ENCODE measurements at places on chromosomes 2 and 18. TPM values are rescaled to one million over a fixed set of nuclear protein-coding genes. Genes with fewer than 3 reads are reported as not detected.

GRCh38 chr2:192286093-192286701 lies 91.5 kb upstream of the TMEFF2 start:
- DNase-seq, result no peak

DNA sequence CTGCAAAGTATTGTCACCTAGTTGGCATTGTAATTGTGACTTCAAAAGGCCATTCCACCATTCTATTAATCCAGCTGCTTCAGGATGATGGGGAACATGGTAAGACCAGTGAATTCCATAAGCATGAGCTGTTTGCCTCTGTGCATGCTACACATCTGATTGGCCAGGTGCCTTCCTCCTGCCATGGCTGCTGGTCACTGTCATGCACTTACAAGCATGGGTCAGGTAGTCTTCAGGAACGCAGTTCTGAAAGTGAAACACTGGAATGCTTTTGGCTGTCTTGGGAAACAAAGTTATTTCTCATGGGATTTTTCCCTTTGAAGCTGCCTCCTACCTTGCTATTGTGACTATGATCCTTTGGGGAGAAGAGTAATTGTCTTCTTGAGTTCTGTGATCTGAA lies 267.6 kb downstream of the GBX2 start:
- DNase-seq, result no peak

GRCh38 chr18:78586586-78586985 lies 393.0 kb upstream of the SALL3 start:
- no peak for DNase-seq

DNA sequence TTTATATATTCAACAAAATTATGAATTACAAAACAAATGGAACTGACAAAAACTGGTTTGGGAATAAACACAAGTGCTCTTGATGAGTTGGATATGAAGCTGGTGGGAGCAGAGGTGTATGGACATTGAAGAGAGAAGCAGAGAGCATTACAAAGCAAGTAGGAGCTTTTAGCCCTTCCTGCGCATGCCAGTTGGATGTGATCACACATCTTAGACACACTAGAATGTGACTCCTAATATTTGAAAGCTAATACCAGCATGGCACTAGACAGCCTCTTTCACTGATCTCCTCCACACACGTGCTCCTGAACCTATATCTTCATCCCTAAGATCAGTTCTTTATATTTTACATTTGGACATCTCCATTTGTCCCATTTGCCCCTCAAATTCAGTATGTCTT lies 298.1 kb downstream of the MTX2 start:
- no peak for DNase-seq

GRCh38 chr2:162111958-162112850 lies 38.2 kb upstream of the DPP4 start:
- no peak for DNase-seq

GRCh38 chr2:43692428-43692994 lies 16.3 kb upstream of the C1GALT1C1L start:
- DNase-seq, result no peak

GRCh38 chr2:160252900-160253299 lies 52.8 kb upstream of the ITGB6 start:
- DNase-seq, result no peak

GRCh38 chr2:195838002-195838401 lies 181.0 kb downstream of the SLC39A10 start:
- DNase-seq, result no peak

DNA sequence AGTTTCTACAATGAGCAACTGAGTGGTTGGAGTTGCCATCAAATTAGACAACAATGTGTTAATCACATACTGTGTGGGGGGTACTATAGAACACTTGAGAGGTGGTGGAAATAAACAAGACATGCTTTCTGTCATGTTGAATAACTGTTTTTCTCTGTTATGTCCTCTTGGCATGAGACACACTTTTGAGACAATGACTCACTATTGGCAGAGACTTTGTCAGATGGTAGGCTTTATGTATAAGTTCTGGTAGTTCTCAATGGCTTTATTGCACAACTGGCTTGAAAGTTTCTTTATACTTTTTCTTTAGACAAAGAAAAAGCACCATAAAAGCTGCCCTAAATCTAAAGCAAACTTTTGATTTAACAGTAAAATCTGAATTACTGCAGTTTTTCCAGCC lies 578.7 kb downstream of the ADCYAP1 start:
- no peak for DNase-seq

DNA sequence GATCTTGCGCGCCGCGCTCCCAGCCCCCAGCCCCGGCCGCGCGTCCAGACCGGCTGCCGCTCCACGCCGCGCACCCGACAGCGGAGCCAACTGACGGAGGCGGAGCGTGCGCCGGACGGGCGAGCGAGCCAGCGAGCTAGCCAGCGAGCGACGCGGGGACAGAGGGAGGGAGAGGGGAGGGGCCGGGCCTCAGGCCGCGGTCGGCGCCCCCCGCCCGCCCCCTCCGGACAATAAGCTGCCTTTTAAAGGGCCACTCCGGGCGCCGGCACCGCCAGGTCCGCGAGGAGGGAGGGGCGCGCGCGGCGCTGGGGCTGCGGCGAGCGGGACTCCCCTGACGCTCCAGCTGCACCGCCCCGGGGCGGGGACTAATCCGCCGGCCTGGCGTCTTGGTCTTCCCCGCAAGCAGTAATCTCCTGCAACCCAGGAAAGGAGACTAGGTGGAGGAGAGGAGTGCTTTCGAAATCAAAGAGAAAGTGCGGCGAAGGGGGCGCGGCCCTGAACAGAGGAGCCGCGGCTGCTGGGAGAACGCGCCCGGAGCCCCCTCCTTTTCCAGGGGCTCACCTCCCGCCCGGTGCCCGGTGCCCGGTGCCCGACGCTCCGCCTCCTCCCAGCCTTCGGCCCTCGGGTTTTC lies at the start of gene BIN1:
BIN1 (minus strand) TSS at position 164 of the 631 bp plus-strand sequence. CDS start 211 bp downstream, outside the sequence.
- peak; percentile 85 for DNase-seq

- DNase-seq, result no peak
Observed at GRCh38 chr18:55268628-55269275, 309.5 kb upstream of the CCDC68 start.

GRCh38 chr2:42138163-42139015 lies 30.8 kb upstream of the EML4 start:
- no peak for DNase-seq

- DNase-seq, result no peak
Observed at GRCh38 chr2:206431439-206431838, 11.9 kb upstream of the ADAM23 start.

DNA sequence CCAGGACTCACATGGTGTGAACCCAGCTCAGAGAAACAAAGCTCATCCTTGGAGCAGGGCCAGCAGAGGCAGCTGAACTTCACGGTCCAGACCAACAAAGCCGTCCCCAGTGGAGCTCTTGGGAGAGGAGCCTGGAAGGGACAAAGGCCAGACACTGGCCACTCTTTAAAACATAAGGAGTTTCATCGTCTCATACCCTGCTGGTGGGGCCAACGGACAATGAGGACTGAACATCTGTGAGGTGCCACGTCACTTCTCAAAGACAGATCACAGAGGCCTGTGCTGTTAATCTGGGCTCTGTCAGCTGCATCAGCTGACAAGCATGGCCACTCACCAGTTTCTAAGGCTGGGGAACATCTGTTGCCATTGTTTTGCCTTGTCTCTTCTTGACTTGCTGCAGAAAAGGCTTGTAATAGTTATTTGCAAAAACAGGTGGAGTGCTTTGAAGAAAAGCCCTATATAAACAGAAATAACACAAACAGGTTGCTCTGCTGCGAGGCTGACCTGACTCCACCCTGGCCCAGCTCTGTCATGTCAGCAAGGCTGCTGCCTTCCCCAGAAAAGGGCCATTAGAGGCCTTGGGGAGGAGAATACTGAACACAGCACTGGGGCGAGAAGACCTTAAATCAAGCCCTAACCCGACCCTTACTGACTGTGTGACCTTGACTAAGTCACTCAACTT lies 68.1 kb upstream of the DAPL1 start:
- no peak for DNase-seq

DNA sequence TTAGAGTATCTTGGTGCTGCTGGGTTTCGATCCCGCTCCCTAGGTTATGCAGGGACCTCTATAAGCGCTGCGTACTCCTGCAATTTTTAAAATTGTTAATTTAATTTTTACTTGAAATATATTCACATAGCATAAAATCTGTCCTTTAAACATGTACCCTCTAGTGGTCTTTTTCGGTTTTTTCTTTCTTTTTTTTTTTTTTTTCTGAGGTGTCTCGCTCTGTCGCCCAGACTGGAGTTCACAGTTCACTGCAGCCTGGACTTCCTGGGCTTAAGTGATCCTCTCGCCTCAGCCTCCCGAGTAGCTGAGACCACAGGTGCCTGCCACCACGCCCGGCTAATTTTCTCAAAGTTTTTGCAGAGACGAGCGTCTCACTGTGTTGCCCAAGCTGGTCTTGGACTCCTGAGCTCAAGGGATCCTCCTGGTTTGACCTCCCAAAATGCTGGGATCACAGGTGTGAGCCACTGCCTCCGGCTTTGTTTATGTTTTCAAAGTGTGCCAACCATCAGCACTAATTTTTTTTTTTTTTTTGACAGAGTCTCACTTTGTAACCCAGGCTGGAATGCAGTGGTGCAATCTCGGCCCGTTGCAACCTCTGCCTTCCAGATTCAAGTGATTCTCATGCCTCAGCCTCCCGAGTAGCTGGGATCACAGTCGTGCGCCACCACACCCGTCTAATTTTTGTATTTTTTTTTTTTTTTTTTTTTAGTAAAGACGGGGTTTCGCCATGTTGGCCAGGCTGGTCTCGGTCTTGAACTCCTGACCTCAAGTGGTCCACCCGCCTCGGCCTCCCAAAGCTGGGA lies 585 bp upstream of the MOB1A start:
- DNase-seq, result no peak

- no peak for DNase-seq
Observed at GRCh38 chr2:134208825-134209224, 45.0 kb upstream of the MGAT5 start.

DNA sequence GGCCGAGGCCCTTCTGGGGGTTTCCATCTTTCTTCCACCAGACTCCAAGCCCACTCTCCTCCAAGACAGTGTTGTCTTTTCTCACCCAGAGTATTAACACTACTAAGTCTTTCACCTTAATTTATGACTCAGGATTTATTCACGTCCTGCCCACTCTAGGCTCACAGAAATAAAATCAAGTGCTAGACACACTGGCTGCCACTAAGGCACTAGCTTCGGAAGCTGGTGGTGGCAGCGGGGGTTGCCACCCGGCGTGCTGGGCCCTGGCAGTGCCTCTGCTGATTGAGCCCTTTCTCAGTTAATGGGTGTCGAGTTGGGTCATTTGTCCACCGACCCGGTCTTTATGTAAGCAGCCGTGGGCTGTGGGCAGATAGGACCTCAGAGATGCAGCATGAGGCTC lies 93.6 kb upstream of the FZD5 start:
- no peak for DNase-seq

- no peak for DNase-seq
Observed at GRCh38 chr2:20208476-20208859, 16.5 kb downstream of the SDC1 start.

DNA sequence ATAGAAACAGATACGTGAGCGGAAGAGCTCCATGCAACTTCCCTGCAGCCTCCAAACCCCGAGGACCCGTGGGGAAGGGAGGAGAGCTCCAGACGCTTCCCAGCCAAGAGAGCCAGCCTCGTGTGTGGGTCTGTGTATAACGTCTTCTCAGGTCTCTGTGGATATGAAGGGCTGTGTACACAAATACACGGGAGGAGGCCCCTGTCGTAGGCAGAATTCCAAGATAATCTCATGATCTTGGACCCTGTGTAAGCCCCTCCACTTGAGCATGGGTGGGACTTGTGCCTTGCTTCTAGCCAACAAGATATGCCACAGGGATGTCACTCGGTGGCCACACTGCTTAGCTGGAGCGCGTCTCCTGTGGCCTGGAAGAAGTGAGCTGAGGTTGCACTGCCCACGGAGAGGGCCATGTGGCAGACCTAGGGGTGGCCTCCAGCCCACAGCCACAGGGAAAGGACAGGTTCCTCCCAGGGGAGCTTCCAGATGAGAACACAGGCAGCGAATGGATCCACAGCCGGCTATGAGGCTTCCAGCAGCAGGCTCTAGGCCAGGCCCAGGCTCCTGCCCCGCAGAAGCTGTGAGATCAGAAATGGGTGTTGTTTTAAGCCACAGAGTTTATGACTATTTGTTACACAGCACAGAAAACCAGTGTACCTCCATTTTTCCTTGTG lies 15.6 kb upstream of the KLF11 start:
- DNase-seq, result no peak

GRCh38 chr2:45962177-45962921 lies 310.9 kb downstream of the PRKCE start:
- DNase-seq, result no peak

GRCh38 chr2:27622921-27623384 lies 5.9 kb downstream of the CCDC121 start:
- no peak for DNase-seq

DNA sequence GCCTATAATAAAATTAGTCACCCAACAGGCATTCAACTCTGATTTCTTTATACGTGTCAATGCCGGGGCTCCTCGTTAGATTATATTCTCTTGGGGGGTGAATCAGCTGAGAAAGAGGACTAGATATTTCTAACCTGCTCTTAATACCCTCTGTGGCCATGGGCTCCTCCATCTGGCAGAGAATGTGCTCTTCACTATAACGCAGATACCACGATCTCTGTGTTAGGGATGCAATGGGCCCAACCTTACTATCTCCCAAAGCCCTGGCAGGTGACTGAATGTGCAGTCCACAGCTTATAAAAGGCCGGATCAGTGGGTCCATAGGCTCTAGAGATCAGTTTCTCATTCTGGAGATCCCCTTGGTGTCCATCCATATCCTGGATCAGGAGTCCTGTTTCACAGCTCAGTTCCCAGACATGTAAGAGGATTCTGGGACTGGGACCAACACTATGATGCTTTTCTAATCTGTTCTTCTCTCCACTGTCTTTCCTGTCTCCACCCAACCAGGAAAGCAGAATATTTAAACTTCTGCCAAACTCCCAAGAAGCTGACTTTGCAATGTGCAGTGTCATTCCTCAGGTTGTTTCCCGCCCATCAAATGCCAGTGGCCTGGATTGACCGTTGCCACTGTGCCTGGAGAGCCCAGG lies 71.4 kb upstream of the CELF4 start:
- DNase-seq, result no peak

GRCh38 chr2:99615247-99615771 lies 125.5 kb upstream of the REV1 start:
- no peak for DNase-seq

- no peak for DNase-seq
Observed at GRCh38 chr2:86596118-86596517, 27.5 kb downstream of the RNF103 start.

DNA sequence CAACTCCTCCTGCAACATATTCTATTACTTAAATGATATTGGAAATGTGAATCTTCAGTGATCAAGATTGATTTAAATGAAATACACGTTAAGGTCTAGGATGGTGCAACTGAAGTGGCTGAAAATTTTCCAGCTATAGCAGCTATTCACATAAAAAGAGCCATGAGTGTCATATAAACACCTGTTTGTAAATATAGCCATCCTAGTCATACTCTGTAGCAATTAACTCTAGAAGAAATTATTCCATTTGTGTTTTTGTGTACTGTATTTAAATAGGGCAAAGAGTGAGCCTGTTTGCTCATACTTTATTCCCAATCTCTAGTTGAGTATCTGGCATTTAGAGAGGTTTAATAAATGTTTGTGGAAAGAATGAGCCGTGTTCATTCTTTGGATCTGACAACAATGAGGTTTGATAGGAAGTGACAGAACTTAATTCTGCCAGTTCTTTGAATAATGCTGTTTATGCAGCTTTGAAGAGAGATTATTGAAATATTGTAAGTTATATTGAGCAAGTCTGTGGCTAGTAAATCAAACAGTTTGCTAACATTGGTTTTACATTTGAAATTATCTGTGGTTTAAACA lies 49.7 kb downstream of the BABAM2 start:
- DNase-seq, result no peak

CD302 gene
- polyA plus RNA-seq, result 13.2 TPM

TMEFF2 gene
- polyA plus RNA-seq, result 12.6 TPM

RGPD4 gene
- polyA plus RNA-seq, result 0.03 TPM

RND3 gene
- polyA plus RNA-seq, result 49.9 TPM

ACVR1C gene
- polyA plus RNA-seq, result 0.23 TPM

SLC4A5 gene
- 3.7 TPM for polyA plus RNA-seq

CCDC102B gene
- polyA plus RNA-seq, result 8.8 TPM

CFAP210 gene
- polyA plus RNA-seq, result 2.9 TPM

Measured in left kidney (tissue), 8 donors.